Daoy (cell line): ENCODE measurements at places on chromosomes 3 and 15. TPM values are rescaled to one million over a fixed set of nuclear protein-coding genes. Genes with fewer than 3 reads are reported as not detected.

Gene FBLN2
- 8.8 and 17.9 TPM in 2 replicates for total RNA-seq

Gene SLC9C1
- not detected in 2 replicates for total RNA-seq

Gene SCAANT1
- not detected in 2 replicates for total RNA-seq

Gene GNAT1
- total RNA-seq: not detected in 2 replicates

Gene TMEM40
- total RNA-seq: not detected in 2 replicates

Gene POLQ
- total RNA-seq: 9.5 and 13.2 TPM in 2 replicates

Gene PROK2
- total RNA-seq: 1.0 and 1.9 TPM in 2 replicates

Gene COL7A1
- total RNA-seq: 107 and 154 TPM in 2 replicates
